Upper lobe of right lung (tissue), 1 donor: ENCODE measurements at places on chromosomes 3 and 15.

DNA sequence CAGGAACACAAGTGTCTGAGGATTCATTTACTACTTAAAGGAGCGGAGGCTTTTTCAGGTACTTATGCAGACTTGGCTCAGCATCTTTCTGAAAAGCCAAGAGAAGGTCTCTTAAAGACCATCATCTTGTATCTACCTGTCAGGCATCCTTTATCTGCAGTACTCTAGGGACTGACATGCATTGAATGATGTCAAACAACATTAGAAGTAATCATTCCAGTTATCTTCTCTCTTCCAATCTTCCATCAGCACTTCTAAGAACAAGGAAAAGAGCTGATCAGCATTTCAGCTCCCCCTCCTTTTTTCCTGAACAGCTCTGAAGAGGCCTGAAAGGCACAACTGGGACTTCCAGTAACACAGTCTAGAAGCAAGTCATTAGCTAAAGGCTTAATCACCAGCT is 214.8 kb downstream of the KCNH8 start:
- no peak for DNase-seq

GRCh38 chr3:29775340-29775739 is 494.5 kb downstream of the RBMS3 start:
- no peak for DNase-seq

DNA sequence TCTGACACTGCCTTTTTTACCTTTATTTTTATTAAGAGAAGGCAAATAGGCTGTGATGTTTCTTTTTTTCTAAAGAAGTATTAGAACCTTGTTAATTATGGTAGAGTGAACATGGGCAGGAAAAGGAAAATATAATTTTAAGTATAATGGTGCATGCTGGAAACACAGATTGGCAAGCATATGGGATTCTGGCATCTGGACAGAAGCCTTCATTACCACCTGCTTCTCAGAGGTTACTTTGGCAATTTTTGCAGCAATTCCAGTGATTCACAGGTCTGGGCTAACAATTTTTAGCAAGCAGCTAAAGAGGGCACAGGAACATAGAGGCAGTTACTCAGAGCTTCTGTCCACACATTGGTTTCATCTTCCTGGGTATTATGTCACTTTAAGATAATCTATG is 258.3 kb downstream of the DIPK2A start:
- no peak for DNase-seq

DNA sequence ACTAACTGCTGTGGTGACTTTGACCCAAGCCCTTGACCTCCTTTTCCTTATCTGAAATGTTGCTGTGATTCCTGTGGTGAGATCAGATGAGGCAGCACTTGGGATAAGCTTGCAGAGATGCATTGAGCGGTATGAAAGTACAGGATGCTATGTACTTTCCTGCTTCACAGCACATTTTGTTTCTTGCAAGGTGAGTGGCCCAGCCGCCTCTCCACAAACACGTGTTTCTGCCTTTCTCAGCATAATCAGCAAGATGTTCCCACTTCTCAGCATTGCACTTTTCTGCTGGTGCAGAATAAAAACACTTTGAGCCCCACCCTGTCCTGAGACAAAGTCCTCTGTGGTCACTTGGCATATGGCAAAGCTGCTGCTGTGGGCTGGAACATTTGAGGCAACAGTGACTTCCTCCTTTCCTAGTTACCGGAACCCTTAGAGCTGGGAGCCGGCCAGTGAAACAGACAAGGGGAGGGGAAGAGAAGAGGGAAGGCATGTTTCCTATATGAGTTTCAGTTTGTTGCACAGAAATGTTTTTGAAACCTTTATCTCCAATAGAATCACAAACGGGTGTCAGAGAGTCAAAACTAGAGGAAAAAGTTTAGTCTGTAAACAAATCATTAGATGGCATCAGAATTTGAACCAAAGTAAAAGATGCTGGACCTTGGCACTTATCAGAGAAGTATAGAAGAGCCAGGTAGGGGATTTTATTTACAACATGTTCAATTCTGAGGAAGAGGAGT is 5.0 kb downstream of the NUDT16 start:
- peak; percentile 88 for DNase-seq
